ENCODE measurements at places on chromosomes 16 and 17.

DNA sequence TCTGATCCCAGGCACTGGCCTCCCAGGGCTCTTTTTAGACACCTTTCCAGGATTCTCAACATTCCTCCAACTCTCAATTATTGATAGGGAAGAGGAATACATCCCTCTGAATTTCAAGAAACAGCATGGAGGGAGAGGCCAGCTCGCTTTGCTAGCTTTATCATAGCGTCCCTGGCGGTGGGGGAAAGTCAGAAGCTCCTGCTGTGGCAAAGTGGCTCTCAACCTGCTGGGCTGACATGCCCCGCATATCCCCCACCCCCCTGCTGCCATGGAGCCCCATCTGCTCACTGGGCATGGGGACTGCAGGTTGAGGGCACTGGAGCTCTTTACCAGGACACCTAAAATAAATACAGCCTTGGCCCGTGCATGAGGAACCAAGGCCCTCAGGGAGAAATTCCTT, 140.3 kb downstream of the SLC39A11 start:
- DNase-seq = no peak

GRCh38 chr16:65624229-65624628, 502.4 kb upstream of the CDH11 start:
- DNase-seq = no peak

DNA sequence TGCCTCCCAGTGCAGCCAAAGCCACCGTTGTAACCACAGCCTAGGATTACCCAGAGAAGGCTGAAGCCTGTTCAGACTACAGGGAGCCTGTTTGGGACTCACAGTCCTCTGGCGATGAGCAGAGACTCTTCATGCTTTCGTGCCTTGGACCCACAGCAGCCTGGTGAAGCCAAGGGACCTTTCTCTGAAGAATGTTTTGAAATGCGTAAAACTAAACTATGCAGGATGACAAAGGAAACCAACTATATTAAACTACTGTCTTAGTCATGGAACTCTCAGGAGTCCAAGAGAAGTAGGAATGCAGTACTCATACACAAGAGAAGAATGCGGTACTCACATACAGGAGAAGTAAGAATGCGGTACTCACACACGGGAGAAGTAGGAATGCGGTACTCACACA, 20.9 kb downstream of the ABR start:
- peak; percentile 80 for DNase-seq

GRCh38 chr17:60851181-60851580, 173.5 kb downstream of the BCAS3 start:
- no peak for DNase-seq

- no peak for DNase-seq
Observed at GRCh38 chr17:80095038-80095843, 6.1 kb upstream of the GAA start.

- peak; percentile 62 for DNase-seq
Observed at GRCh38 chr17:69607162-69607834, 192.8 kb downstream of the MAP2K6 start.

DNA sequence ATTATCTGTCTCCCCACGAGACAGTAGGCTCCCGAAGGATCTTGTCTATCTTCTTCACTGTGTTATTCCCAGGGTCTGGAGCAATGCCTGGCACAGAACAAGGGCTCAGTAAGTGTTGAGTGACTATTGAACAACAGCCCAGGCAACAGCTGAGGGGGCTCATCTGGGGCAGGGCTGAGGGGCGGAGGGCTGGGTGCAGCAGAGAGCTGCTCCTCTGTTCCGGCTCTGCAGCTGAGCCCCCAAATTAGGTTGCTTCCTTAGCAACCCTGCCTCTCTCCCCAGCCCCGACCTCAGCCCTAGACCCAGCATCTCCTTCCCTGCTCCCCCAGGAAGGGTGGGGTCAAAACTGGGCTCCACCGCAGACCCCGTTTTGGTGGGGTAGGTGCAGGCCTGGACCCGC, 32.2 kb downstream of the ITGAE start:
- DNase-seq = no peak

DNA sequence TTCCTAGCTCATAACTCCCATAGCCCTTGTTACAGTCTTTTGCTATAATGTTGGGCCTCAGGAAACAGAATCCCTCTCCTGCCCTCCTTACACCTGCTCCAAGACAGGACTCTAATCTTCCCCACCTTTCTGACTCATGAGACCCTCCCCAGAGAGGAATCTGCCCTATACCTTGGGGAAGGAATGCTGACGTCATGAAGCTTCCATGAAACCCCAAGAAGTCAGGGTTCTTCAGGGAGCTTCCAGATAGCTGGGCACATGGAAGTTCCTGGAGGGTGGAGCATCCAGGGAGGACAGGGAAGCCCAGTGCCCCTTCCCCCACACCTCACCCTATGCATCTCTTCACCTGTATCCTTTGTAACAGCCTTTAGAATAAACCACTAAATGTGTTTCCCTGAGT, 285.7 kb downstream of the SOX9 start:
- no peak for DNase-seq

DNA sequence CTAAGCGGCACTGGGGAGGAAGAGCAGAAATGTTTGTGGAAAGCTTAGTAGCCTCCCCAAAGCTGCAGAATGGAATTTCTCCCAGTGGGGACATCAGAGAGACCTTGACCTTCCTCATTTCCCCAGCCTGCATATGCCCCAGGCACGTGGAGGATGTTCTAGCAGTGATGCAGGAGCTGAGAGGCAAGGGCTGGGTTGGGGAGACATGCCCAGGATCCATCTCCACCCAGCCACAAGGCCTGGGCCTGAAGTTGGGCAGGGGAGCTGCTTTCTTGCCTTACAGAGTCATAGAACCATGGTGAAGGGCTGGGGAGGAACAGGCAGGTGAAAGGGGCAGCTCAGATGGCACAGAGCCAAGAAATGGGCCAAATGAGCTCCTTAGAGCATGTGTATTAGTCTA, 104.0 kb downstream of the TMEM132E start:
- DNase-seq = no peak

DNA sequence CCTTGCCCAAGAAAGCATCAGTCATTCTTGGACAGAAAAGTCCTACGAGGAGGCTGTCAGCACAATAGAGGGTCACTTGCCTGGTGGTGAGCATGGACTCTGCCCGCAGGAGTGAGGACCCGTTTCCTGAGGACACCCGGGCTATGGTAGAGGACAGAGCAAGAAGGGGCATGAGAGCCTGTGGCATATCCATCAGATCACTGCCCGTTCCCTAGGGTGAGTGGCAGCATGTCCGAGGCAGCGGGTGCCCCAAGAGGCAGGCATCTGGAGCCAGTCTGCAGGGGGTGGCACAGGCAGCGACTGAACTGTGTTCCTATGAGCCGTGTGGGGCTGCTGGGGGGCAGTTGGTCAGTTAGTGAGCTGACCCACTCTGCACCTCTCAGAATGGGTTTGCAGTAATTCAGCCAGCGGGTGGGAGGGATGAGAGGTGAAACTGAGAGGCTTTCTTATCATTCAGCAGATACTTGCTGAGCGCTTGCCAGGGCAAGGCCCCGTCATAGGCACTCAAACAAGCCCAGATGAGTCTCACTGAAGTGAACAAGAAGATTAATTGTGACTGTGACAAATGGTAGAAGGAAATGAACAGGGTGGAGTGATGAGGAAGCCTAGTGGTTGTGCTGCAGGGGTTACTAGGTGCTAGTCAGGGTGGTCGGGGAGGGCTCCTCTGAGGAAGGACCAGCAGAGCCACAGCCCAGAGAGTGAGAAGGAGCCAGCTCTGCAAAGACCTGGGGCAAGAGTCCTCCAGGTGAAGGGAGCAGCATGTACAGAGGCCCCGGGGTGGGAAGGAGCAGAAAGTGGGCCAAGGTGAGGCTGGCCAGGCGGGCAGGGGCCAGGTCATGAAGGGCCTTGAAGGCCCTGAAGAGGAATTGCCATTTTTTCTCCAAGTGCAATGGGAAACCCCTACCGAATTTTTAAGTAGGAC, 87.9 kb downstream of the CLEC16A start:
- no peak for DNase-seq

GRCh38 chr16:3490911-3491629, 4.2 kb downstream of the C16orf90 start:
- DNase-seq = no peak

DNA sequence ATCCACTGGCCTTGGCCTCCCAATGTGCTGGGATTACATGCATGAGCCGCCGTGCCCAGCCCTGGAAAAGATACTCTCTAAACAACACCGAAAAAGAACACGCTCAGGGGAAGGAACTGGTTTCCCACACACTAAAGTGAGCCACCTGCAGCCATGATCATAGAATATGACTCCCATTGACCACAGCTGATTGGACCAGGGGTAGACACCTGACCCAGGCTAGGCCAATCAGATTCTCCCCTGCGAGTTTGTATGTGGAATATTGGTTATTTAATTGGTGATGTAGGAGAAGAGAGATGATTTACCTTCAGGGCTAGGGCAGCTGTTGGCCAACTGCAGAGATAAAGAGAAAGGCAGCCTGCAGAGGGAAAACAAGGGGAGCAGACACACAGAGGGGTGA, 9.0 kb upstream of the GGA2 start:
- DNase-seq = no peak

DNA sequence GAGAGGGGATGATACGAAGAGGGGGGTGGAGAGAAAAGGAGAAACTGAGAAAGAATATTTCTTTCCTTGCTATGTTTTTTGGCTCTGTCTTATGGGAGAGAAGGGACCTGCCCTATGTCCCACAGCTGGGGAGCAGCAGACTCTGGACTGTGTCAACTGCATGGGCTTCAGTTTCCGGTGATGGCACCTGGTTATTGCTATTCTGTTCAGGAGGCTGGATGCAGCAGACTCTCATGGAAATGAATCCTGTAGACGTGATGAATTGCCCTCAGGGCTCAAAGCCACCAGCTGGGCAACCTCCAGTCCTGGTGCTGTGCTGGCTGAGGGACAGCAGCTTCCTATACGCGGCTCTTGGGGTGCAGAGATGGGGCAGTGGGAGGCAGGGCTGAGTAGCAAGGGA, 121.2 kb downstream of the HAPSTR1 start:
- no peak for DNase-seq

- DNase-seq = no peak
Observed at GRCh38 chr17:3750926-3751325, 27.2 kb downstream of the HASPIN start.

GRCh38 chr17:28306954-28307401, 12.0 kb upstream of the TMEM97 start:
- DNase-seq = no peak

DNA sequence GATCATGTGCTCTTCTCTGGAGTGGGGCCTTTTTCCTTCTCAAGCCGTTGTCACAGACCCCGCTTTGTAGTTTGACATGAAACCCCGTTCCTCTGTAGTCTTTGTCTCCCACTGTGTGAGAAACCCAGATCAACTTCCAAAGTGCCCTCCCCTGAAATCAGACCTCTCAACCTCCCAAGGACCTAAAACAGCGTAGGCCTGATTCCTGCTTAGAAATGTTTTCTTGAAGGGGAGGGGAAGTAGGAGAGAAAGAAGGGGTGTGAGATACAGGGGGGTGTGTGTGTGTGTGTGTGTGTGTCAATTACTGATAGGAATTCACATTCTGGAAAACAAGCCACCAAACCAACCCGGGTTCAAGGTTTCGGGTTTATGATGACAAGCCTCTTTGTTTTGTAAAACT, 1.4 kb downstream of the UBE2O start:
- DNase-seq = no peak

DNA sequence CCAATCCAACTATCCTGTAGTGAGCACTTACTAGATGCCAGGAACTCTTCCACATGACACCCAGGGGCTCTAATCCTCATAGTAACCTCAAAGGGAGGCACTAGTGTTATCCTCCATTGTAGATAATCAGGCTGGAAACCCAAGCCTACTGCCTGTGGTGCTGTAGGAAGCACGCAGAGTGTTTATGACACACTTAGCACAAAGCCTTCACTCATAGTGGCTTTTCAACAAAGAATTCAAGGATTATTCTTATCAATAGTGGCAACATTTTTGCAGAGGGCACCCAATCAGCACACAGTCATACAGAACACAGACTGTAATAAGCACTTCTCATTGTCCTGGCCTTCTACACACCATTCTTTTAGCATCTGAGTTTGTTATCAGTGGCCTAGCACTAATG, 18.5 kb upstream of the SOX9 start:
- no peak for DNase-seq

- no peak for DNase-seq
Observed at GRCh38 chr17:27764589-27764988, 35.7 kb downstream of the NOS2 start.

- no peak for DNase-seq
Observed at GRCh38 chr17:50063561-50064252, 7.8 kb downstream of the ITGA3 start.

- DNase-seq = no peak
Observed at GRCh38 chr16:11708421-11708820, 34.2 kb downstream of the TXNDC11 start.

DNA sequence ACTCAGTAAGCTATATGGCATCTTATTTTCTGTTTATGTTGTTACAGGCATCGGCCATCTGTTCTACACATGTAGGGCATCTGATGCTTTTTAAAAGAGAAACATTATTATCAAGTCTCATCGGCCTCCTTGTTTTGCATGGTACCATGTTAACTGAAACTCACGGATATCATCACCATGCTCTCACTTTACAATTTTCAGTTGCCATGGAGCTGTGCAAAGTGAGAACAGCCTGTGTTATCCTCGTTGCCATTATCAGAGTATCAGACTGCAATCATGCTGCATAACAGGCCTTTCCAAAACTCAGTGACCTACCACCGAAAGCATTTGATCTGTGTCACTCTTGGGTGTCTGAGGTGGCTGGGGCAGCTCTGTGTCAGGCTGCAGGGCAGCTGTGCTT, 110.3 kb downstream of the C17orf67 start:
- no peak for DNase-seq

DNA sequence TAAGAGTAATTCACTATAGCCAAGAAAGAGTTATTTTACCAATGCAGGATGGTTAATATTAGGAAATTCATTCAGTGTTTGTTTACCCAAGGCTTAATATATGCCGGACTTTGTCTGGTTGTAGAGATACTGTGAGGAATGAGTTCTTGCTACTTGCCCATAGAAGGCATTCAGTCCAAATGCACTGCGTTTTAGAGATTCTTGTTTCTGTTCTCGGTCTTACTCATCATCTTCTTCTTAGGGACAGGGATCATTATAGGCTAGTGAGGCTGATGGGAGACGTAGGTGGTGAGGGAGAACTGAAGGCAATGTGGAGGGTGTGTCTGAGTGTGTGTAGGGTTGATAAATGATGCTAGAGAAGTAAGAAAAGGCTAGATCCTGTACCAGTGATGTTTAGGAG, 90.7 kb downstream of the OR1D5 start:
- no peak for DNase-seq

DNA sequence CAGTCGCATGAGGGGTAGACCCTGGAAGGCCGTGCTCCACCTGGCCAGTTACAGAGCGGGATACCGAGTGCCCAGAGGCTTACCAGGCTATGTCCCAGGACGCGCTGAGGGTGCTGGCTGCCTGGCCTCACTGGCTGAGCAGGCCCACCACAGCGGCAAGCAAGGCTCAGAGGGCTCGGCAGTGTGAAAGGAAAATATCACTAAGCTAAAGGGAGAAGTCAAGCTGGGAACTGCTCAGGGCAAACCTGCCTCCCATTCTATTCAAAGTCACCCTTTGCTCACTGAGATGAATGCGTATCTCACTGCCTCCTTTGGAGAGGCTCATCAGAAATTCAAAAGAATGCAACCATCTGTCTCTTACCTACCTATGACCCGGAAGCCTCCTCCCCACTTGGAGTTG, 37.4 kb downstream of the CCDC57 start:
- no peak for DNase-seq

- no peak for DNase-seq
Observed at GRCh38 chr17:12007466-12007865, 10.2 kb upstream of the ZNF18 start.
